Renal cortical epithelial cell (primary cell): ENCODE measurements at places on chromosomes 11 and 22.

- no peak for DNase-seq
Observed at GRCh38 chr11:110453684-110454354, 24.1 kb downstream of the FDX1 start.

DNA sequence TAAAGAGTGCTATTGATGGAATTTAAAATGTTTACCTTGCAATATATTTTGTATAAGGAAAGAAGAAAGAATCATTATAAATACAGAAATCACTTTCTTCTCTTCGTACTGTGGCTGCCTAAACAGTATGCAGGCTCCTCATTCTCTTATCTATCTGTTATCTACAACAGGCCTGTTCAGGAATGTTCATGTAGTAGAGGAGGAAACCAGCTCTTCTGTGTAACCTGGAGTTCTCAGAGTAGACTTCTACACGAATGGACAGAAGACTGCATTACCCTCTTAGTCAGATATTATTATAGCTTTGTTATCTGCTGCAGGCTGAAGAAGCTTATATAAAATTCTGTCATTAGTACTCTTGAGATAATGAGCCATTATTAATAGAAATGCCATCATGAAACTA lies 1225.9 kb upstream of the CNTN5 start:
- no peak for DNase-seq

DNA sequence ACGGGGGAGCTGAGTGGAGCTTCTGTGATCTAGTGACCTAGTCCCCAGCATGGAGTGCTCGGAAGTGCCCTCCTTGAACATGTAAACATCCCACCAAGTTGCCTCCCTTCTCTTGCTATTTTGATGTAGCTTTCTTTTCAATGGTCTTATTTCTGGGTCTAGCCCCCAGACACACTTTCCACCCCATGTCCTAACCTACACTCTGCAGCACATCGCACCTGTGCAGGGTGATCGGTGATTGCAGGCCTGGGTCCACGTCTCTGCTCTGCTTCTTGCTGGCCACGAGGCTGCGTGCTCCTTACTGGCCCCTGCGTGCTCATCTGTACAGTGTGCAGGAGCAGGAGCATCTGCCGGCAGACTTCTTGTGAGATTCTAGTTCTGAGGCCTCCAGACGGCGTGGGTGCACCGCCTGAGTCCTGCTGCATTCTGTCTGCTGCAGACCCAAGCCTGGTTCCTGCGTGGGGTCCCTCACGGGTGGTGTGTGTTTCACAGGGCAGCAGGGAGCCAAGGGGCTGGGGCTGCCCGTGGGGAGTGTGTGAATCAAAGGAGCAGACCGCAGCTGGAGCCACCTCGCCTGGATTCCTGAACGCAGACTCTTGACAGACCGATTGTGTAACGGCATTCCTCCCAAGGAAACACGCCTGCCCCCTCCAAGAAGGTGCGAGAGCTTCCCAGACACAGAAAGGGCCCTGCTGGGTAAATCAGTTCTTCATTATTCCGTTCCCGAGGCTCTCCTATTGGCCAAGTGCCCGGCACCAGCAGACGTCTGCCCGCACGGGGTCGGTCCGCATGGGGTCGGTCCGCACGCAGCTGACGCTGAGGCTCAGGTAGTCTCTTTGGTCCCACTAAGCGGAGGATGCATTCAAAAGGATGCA lies 44.4 kb upstream of the MYEOV start:
- no peak for DNase-seq

DNA sequence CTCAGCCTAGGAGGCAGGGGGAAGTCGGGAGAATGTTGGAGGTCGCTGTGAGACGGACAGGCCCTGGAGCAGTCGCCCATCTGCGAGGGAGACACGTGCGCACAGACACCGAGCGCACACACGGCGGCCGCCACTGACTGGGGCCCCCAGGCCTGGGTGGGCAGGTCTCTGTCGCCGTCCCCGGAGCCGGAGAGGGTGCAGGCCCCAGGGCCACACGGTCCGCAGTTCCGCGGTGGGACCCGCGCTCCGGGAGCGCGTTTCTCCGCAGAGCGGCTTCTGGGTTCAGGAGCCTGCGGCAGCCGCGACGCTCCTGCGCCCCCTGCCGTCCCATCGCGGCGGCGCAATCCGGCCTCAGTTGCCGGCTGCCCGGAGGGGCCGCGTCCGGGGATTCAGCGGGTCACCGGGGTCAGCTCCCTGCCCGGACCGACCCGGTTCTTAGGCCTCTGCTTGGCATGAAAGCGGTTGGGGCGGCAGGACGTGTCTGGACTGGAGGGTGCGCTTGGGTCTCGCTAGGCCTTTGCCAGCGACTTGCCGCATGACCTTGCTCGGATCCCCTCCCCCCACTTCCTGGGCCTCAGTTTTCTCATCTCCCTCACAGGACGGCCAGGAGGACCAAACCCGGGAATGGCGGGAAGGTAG lies 31.2 kb downstream of the PDE2A start:
- DNase-seq = no peak

- DNase-seq = no peak
Observed at GRCh38 chr11:60757231-60757800, 649 bp downstream of the MS4A15 start.

GRCh38 chr11:68398995-68399851 lies 61.3 kb upstream of the PPP6R3 start:
- no peak for DNase-seq

- peak; percentile 70 for DNase-seq
Observed at GRCh38 chr22:40654522-40655167, 18.1 kb upstream of the MRTFA start.

GRCh38 chr11:15519124-15519791 lies 404.5 kb downstream of the INSC start:
- no peak for DNase-seq

- no peak for DNase-seq
Observed at GRCh38 chr22:42562279-42562678, 8.5 kb downstream of the SERHL2 start.

- DNase-seq = no peak
Observed at GRCh38 chr11:113281052-113281725, 33.2 kb upstream of the TTC12 start.

- no peak for DNase-seq
Observed at GRCh38 chr11:31560842-31561476, 51.4 kb downstream of the ELP4 start.

DNA sequence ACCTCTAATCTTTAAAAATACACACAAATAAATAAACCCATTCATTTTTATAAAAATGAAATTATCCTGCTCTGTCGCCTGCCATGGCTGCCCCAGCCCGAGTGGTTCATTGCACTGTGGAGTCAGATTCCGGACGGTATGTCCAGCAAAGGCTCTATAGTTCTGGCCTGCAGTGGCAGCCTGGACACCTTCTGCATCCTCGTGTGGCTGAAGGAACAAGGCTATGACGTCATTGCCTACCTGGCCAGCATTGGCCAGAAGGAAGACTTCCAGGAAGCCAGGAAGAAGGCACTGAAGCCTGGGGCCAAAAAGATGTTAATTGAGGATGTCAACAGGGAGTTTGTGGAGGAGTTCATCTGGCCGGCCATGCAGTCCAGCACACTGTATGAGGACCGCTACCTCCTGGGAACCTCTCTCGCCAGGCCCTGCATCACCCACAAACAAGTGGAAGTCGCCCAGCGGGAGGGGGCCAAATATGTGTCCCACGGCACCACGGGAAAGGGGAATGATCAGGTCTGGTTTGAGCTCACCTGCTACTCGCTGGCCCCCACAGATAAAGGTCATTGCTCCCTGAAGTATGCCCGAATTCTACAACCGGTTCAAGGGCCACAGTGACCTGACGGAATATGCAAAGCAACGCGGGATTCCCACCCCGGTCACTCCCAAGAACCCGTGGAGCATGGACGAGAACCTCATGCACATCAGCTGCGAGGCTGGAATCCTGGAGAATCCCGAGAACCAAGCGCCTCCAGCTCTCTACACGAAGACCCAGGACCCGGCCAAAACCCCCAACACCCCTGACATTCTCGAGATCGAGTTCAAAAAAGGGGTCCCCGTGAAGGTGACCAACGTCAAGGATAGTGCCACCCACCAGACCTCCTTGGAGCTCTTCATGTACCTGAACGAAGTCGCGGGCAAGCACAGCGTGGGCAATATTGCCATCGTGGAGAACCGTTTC lies 158.2 kb upstream of the GUCY1A2 start:
- no peak for DNase-seq

GRCh38 chr11:120863359-120863758 lies 160.5 kb upstream of the TBCEL start:
- DNase-seq = peak; percentile 26

DNA sequence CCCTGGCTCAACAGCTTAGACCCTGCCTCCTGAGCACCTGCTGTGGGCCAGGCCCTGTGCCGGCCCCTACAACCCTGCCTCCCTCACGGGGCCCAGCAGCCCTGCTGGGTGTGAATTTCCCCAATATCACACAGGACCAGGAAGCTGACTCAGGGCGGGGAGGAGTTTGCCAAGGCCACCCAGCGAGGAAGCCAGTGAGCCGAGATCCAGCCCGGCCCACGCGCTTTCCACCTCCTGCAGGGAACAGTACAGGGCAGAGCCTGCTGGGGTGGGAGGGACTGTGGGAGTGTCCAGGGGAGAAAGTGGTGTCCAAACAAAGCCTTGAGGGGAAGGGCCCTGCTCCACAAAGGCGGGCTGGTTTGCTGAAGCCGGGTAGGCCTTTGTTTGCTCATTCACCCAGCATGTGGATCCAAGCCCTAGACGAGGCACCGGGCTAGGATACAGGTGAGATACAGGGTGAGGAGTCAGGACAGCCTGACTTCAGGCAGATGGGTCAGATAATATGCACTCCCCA lies 26.8 kb downstream of the RPL3 start:
- DNase-seq = peak; percentile 96

- DNase-seq = no peak
Observed at GRCh38 chr11:117730208-117730800, 66.7 kb downstream of the DSCAML1 start.

DNA sequence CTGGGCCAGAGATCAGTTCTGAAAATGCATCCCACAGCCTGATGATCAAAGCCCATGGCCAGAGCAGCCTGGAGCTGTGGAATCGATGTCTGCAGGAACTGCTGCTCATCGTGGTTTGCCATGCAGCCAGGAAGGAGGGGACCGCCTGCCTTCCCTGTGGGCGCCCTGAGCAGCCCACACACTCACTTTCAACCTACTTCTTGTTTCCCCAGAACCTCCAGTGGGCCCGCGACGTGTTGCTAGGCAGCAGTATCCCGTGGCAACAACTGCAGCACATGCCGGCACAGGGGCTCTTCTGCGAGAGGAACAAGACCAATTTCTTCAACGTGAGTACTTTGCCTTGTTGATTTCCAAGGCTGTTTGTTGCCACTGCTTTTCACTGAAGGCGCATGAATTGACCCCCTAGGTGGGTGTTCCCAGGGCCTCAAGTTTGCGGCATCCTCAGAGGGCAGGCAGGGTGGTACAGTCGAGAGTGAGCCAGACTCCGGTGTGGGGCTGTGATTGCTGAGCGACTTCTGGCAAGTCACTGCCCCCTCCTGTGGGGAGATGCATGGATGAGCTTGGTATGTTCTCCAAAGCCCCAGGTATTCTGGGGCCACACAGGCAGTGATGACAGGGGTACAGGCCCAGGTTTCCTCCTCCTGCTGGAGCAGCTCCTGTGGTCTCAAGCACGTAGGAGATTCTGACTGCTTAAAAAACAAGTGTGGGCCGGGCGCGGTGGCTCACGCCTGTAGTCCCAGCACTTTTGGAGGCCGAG lies 47.0 kb upstream of the SUSD2 start:
- no peak for DNase-seq

DNA sequence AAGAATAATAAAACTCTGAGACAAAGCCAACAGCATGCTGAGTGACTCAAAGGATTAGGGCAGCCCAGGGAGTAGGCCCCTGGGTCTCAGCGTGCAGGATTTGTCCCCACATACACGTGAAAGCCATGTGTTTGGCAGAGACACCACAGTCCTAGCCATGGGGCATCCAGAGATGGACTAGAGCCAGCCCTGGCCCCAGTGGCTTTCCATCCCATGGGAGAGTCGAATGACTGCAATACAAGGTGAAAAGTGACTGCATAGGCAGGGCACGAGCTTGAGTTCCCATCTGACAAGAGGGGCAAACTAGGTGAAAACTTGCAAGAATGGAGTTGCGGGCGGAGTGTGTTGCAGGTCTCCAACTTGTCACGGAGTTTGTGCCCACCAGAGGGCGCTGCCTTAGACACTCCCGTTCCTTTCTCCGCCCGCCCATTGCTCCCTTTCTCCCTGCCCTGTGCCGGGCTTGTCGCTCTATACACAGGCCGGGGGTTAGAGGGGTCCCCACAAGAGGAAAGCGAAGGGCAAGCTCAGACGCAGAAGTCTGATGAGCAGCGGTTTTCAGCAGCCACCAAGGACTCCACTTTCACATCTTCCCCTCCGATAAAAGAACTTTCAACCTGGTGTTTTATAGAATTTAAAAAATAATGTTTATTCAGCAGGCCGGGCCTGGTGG lies 24.2 kb downstream of the TSKU start:
- DNase-seq = peak; percentile 51

DNA sequence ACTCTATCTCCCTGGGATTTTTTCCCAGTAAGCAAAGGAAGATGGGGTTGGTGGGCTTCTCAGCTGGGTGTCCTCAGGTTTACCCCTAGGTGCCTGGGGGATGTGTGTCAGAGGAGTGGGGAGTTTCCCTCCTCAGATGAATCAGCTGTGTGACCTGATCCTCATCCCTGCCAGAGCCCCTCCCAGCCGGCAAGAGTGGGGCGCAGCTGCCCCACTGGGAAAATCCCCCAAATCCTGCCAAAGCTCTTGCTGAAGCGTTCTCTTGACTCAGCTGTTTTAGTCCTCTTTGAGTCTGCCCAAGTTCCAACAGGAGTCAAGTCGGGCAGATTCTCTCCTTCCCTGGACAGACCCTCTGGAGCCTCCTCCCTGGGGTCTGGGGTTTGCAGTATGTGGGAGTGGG lies 6.0 kb downstream of the C11orf68 start:
- DNase-seq = peak; percentile 59

- DNase-seq = peak; percentile 79
Observed at GRCh38 chr11:19719960-19720359, 7.3 kb downstream of the NAV2 start.
